T-cell (primary cell): ENCODE measurements at places on chromosomes 1 and 21. TPM values are rescaled to one million over a fixed set of nuclear protein-coding genes. Genes with fewer than 3 reads are reported as not detected.
A peak's percentile ranks its signal among the peaks of the same experiment; 100 is the strongest.

S100A2 gene
- total RNA-seq = not detected

GRCh38 chr1:218330043-218330623 is 15.0 kb upstream of the TGFB2 start:
- no peak for DNase-seq

- no peak for DNase-seq
Observed at GRCh38 chr21:43712268-43712942, 6.5 kb upstream of the PDXK start.

- no peak for DNase-seq
Observed at GRCh38 chr1:212951126-212951946, 995 bp downstream of the VASH2 start.

GRCh38 chr1:229155472-229155871 is 115.4 kb upstream of the RAB4A start:
- DNase-seq = peak; percentile 12

OR2T33 gene
- not detected for total RNA-seq

GRCh38 chr1:154739654-154740053 is 130.4 kb downstream of the KCNN3 start:
- DNase-seq = no peak

ALG6 gene
- 25.2 TPM for total RNA-seq
